Ecto neural progenitor cell (in vitro differentiated cells): ENCODE measurements at places on chromosomes 4 and X.

- peak; percentile 46 for DNase-seq
Observed at GRCh38 chrX:118976599-118977340, 2.4 kb downstream of the LONRF3 start.

- DNase-seq, result no peak
Observed at GRCh38 chr4:26736621-26737020, 124.0 kb upstream of the STIM2 start.

- no peak for DNase-seq
Observed at GRCh38 chrX:106933538-106933961, 13.3 kb downstream of the CLDN2 start.

GRCh38 chr4:69322055-69322454 is 41.8 kb downstream of the UGT2B28 start:
- no peak for DNase-seq

DNA sequence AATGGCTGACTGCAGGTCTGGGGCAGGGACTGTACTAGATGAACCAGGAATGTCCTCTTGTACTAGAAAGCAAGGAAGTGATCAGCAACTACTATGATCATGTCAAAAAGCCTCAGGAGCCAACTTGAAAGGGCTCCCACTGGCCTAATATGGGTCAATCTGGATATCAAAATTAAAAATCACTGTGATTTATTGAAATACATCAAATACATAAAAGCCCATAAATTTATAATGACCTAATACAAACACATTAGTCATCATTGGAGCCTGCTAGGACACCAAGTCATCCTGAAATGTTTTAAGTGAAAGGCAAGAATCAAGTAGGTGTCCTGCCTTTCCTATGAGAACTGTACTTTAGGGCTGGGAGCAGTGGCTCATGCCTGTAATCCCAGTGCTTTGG is 70.5 kb upstream of the KLHL13 start:
- DNase-seq, result no peak

DNA sequence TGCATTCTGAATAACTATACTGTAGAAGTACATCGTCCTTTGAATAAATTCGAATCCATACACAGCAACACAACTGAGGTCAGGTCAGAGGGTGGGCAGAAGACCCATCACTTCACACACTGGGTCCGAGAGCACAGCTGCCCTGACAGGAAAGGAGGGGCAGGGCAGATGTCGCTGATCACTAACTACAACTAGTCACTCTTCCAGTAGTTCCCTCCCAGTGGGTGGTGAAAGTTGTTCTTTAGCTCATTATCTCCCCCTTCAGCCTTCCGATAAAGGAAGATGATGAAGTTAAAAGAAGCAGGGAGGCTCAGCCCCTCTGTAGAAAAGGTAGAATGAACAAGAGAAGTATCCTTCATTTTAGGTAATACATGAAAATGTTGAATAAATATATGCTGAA is 278.9 kb downstream of the INPP4B start:
- DNase-seq, result peak; percentile 49

DNA sequence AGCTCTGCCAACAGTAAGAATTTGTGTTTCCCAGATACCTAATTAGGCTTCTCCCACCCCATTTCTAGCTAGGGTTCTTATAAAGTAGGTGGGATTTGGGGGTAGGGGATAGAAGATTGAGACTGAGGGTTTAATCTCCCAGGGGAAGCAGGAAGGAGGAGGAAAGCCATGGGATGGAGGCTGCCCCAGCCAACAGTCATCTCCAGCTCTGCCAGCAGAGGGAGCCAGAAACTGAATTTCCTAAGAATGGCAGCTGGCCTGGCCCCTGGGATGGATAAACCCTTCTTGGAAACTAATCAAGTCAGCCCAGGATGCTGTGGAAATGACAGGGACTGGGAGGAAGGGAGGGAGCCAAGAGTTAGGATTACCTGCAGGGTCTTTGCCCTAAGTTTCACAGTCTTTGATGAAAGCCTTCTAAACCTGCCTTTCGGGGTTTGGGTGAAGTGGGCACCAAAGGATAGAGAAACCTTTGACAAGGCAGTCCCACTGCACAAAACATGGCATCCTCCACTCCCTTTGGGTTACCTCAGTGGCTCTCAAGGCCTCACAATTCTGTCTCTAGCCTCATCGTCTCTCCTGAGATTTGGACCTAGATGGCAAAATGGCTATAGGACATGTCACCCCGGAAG is 6.7 kb upstream of the ERCC6L start:
- peak; percentile 67 for DNase-seq

DNA sequence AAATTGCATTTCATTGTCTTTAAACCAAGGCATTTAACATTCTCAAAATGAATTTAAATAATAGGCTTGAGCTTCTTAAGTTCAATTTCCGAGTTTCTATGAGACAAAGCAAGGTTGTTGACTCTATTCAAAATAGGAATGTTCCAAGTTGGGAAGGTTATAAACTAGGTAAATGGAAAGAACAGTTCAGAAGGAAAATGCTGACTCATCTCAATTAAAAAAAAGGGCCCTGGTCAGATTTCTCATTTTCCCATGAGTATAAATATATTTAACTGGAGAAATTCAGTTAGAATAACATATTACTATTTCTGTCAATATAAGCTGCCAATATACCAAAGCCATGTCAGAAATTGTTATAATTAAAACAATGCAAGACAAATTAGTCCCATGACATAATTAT is 113.8 kb downstream of the ATP8A1 start:
- DNase-seq, result no peak

GRCh38 chrX:41313419-41313818 is 20.5 kb upstream of the DDX3X start:
- DNase-seq, result no peak

DNA sequence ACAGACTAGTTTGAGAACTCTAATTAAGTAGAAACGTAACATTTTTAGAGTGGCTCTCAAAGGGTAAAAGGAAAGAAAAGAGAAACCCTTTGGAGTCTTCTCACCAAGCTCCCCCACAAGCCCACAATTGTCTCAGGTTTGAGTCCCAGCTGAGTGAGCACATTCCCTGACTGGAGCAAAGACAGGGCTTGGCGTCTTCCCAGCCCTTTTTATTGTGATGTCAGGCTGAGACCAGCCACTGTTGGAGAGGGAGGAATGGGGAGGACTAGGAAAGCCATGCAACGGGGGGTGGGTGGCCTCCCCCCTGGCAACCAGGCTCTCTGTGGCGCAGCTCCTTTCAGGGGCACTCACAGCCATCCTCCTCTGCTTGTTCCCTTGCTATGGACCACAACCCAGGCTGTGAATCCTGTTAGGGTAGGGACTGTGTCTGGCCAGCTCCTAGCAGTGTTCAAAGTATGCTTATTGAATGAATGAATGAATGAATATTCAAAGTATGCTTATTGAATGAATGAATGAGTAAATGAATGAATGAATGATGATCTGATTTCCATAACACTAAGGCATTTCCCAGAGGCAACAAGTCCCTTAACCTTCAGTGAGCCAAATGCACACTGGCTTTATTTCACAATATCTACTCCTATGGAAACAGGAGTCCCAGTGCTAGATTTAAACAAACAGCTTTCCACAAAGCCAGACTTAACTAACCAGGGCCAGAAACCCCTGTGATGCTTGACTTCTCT is 413.3 kb downstream of the MID1IP1 start:
- DNase-seq, result no peak
